ENCODE measurements at places on chromosomes 4 and X.

- no peak for DNase-seq
Measured at GRCh38 chr4:85409251-85409650, 65.7 kb upstream of the ARHGAP24 start.

- no peak for DNase-seq
Measured at GRCh38 chr4:171847751-171848150, 34.5 kb downstream of the GALNTL6 start.

GRCh38 chr4:36004204-36004851 is 240.0 kb downstream of the ARAP2 start:
- no peak for DNase-seq

DNA sequence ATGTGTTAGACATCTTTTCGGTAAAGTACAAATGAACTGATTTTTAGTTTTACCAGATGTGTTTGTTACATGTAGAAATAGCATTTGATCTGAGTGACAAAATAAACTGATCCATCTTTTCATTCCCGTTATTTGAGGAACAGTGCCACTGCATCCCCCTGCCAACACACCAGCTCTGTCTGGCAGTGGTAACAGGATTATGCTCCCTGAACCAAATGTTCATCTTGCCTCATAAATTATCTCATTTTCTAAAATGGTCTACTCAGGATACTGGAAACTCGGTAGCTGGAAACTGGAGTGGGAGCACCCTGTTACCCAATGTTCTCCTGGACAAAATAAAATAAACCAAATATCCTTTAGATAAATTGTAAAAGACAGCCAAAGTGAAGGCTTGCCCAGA is 171.6 kb downstream of the FAT4 start:
- no peak for DNase-seq

DNA sequence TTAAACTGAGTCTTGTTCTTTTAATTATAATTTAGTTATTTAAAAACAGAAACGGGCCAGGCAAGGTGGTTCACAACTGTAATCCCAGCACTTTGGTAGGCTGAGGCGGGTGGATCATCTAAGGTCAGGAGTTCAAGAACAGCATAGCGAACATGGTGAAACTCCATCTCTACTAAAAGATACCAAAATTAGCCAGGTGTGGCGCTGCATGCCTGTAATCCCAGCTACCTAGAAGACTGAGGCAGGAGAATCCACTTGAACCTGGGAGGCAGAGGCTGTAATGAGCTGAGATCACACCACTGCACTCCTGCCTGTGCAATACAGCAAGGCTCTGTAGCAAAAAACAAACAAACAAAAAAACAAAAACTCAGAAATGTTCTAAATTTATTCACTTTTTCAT is 852.9 kb downstream of the TECRL start:
- DNase-seq = no peak
